ENCODE measurements at places on chromosomes 7 and 10. TPM values are rescaled to one million over a fixed set of nuclear protein-coding genes. Genes with fewer than 3 reads are reported as not detected.

The ANXA8L1 gene
- total RNA-seq: not detected

GRCh38 chr7:139095194-139095659 is 14.3 kb downstream of the ZC3HAV1 start:
- H3K27ac ChIP-seq: no peak overlapping the region
- no peak overlapping the region for H3K4me3 ChIP-seq
- no peaks in the 10 kb centered on the region for H3K4me1 ChIP-seq
- DNase-seq: peak; percentile 59

DNA sequence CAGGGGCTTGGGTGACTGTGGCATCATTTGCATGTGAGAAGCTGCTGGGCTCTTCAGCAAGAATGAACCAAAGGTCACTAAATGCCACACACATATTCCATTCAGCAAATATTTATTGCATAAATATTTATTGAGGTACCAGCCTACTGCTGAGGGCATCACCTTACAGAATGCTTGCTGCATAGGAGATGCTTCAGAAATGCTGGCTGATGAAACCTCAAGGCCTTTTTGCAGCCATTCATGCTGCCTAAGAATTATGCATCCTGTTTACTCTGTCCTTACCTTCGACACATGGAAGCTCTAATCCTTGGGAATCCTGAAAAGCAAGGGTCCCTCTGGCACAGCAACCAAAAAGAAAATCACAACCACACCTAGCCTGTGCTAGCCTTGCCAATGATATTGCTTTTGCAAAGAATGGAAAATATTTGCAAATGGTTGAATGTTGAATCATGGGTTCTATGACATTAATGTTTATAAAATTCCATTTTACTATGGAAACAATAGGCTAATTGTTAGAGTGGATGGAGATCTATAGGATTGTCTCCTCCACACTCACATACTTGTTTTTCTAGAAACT is 79.6 kb downstream of the PCGF5 start:
- no peak for DNase-seq
- H3K4me3 ChIP-seq: no peak overlapping the region
- H3K36me3 ChIP-seq: no peaks in the 10 kb centered on the region

DNA sequence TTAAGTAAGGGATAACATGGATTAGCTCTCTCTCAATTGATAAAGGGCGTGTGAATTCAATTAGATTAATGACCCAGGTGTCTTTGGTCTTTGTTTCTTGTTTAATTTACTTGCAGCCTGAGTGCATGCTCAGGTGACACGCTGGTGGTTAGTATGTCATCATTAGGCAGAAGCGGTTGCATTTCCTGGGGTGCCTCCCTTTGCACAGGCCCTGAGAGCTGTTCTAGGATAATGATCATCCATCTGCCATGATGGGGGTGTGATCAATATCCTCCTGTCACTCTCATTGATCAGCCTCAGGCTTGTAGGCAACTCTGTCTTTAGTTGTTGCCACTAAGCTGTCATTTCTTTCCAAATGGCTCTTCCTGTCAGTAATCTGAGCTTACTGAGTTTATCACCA is 99.6 kb upstream of the NPS start:
- H3K36me3 ChIP-seq: peaks cover 7% of the 10 kb centered on the region
- H3K27ac ChIP-seq: no peak overlapping the region
- no peak for DNase-seq
- no peak overlapping the region for H3K4me3 ChIP-seq

GRCh38 chr7:35694784-35695472 is at the start of gene HERPUD2:
HERPUD2 (minus strand) TSS chr7:35695135; CDS start chr7:35694330, 805 bp downstream.
- H3K27me3 ChIP-seq: no peaks in the 10 kb centered on the region
- peak; percentile 97 for DNase-seq
- H3K36me3 ChIP-seq: no peaks in the 10 kb centered on the region
- H3K4me1 ChIP-seq: no peaks in the 10 kb centered on the region

The RET gene
- total RNA-seq: 0.29 TPM

The ARMC10 gene
- 29.8 TPM for total RNA-seq

DNA sequence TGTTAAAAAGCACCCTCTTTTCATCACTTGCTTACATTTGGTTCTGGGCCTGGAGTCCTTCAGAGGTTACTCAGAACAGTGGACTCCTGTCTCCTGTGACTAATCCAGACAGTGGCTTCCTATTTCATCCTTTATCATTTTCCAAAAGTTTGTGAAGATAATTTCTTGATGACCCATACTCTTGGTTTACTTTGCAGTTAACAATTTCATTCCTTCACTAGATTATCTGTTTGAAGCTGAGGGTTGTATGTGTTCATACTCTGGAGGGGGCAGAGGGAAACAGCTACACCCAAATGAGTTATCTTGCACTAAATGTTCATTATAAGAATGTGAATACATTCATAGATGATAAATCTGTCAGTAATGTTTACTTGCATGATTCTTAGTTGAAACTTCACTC is 124.7 kb downstream of the ZNF248 start:
- H3K27ac ChIP-seq: no peak overlapping the region
- H3K36me3 ChIP-seq: no peaks in the 10 kb centered on the region
- H3K27me3 ChIP-seq: no peaks in the 10 kb centered on the region
- no peak for DNase-seq
- no peaks in the 10 kb centered on the region for H3K4me1 ChIP-seq

The CCDC3 gene
- 166 TPM for total RNA-seq

The OR2A42 gene
- total RNA-seq: not detected

- H3K27ac ChIP-seq: no peak overlapping the region
- DNase-seq: no peak
- no peaks in the 10 kb centered on the region for H3K27me3 ChIP-seq
- H3K4me1 ChIP-seq: peaks cover 9% of the 10 kb centered on the region
- H3K4me3 ChIP-seq: no peak overlapping the region
Observed at GRCh38 chr10:92146107-92146506, 144.8 kb downstream of the CPEB3 start.

The SPDYE2B gene
- total RNA-seq: not detected

The SPAG6 gene
- 0.36 TPM for total RNA-seq

DNA sequence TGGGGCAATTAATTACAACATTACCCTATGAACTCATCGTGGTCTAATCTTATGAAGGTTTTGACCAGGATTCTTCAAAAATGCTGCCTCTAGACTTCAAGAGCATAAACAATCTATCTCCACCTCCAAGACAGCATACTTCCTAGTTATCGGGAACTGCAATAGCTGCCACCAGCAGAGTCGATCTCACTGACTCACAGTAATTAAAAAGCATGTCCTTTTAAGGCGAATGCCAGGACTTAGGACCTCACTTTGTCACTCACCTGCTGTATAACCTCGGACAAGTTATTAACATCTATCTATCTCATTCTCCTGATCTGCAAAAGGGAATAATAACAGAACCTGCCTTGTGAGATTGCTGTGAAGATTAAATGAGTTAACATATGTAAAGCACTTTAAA is 666.0 kb upstream of the COBL start:
- no peaks in the 10 kb centered on the region for H3K27me3 ChIP-seq
- H3K36me3 ChIP-seq: no peaks in the 10 kb centered on the region
- no peak for DNase-seq
- H3K4me1 ChIP-seq: no peaks in the 10 kb centered on the region
- H3K27ac ChIP-seq: no peak overlapping the region

DNA sequence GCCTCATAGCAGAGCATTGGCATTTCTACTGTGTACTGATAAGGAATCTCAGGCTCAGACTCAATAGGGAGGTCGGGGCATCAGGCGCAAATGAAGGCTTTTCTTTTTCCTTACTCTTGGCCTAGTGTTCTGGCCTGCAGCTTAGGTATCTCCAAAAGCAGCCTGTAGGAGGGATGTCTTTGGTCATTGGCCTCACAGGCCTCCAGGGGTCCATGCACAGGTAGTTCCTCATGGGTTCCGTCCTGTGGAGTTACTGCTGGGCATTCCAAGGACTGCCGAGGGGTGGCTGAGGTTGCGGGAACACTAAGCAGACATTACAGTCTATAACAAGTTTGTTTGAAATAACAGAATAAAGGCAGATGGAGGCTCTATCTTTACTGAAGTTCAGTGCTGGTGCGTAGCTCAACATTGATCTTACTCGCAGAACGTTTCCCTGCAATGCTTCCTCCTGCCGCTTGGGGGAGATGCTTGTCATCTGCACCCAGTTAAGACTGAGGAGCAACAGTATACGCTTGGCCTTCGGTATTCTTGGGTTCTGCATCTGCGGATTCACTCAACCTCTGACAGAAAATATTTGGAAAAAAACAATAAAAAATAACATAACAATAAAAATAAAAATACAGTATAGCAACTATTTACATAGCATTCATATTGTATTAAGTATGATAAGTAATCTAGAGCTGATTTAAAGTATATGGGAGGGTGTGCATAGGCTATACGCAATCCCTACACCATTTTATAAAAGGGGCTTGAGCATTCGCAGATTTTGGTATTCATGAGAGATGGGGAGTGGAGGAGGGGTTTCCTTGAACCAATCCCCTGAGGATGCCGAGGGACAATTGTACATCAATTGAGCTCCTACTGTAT is 58.9 kb downstream of the SH2D4B start:
- no peaks in the 10 kb centered on the region for H3K4me1 ChIP-seq
- H3K27ac ChIP-seq: no peak overlapping the region
- no peak overlapping the region for H3K4me3 ChIP-seq
- no peak for DNase-seq
- H3K36me3 ChIP-seq: no peaks in the 10 kb centered on the region

The GFRA1 gene
- total RNA-seq: 27.1 TPM

DNA sequence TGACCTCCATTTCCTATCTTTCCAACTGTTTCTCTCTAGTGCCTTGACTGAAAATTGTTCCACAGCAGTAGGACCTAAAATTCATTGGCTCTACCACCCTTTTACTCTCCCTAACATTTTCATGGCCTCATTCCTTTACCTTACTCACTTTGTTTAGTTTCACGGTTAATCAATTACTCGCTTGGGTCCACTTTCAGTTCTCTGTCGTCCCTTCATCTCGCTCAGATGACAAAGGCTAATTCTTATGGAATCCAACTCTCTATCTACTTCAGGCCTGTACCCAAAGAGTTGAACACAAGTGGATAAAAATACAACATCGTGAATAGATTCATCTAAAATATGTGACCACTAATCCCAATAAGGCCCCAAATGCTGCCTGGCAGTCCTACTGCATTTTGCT is 85.9 kb upstream of the ADO start:
- no peaks in the 10 kb centered on the region for H3K36me3 ChIP-seq
- H3K4me3 ChIP-seq: no peak overlapping the region
- H3K27ac ChIP-seq: no peak overlapping the region
- H3K4me1 ChIP-seq: no peaks in the 10 kb centered on the region
